ENCODE measurements at places on chromosomes 16 and 17.

DNA sequence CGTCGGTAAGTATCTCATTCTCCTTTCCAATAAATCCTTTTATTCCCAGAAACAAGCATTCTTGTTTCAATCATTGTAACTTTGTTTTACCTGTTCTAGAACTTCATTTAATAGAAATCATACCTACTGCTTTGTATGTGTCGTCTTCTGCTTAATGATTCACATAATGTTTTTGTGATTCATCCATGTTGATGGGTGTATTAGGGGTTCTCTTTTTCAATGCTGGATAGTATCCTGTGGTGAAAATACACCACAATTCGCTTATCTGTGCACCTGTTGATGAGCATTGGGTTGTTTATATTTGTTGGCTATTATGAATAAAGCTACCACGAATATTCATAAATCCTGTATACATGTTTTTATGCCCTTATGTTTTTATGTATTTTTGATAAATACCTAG is 703.2 kb downstream of the MAF start:
- no peak for DNase-seq

DNA sequence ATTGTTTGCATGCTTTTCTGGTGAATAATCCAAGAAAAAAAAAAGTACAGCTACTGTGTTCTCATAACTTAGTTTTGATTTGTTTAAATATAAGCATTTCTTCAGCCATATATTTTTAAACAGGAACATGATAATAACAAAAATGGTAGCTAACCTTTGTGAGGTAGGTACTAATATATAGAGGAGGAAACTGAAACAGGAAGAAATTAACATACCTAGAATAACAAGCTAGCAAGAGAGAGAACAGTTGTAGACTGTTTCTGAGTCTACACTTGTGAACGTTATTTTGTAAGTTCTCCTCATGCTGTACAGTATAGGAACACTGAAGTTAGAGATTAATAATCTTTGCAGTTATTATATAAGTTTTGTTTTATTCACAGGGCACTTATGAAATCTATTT is 49.3 kb downstream of the NSRP1 start:
- no peak for DNase-seq

GRCh38 chr16:21708533-21709115 is 44.9 kb downstream of the OTOA start:
- DNase-seq = peak; percentile 85

DNA sequence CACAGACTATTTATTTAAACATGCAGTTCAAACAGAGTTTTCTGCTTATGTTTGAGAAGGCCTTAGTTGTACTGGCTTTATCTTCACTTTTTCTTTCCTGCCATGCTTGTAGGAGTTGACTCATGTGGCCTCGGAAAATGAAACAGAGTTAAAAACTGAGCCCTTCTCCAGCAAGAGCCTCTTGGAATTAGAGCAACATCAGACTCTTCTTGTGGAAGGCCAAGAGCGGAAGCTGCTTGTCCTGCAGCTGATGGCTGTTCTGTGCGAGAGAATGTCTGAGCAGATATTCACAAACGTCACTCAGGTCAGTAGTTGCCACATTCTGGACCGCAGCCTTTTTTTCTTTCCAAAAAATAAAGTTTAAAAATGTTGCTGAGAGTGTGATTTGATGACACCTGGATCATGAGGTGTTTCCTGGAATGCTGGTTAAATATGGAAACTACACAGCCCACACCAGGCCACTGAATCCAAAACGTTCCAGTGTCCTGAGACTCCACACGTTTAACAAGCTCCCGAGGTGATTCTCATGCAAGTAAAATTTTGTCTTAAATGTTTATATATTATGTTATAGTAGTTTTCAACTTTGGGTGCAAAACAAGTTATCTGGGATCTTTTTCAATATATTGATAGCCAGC is 65.9 kb downstream of the TANGO6 start:
- no peak for DNase-seq

GRCh38 chr17:15648386-15648785 is 28.9 kb upstream of the FBXW10B start:
- DNase-seq = no peak

- peak; percentile 44 for DNase-seq
Observed at GRCh38 chr16:11094075-11094856, 149.9 kb downstream of the CLEC16A start.

- DNase-seq = peak; percentile 40
Observed at GRCh38 chr17:7632492-7632894, 2.6 kb downstream of the SHBG start.

DNA sequence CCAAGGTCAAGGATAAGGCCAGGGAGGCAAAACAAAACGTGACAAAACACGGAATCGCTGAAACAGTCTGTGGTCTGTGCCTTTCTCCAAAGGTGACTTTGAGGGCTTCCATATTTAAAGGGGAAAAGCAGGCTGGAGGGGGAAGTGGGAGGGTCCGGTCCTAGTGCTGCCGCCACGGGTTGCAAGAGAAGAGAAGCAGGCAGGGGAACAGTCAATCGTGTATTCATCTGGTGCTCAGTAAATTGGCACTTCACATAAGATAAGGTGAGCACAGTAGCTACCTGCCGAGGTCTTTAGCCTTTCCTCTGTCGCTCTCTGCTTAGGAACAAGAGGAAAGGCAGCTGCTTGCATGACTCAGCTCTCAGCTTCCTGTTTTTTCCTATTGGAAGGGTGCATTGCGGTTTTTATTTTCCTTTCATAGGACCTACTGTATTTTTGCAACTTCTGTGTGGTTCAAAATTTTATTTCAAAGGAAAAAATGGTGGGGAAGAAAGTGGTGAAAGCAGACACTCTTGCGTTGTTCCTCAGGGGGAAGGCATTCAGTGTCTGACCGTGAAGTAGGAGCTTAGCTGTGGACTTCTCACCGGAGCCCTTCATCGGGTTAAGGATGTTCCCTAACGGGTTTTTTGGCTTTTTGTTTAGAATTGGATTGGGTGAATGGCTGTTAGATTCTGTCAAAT is 7.1 kb upstream of the LGALS3BP start:
- no peak for DNase-seq

GRCh38 chr16:73031155-73031866 is 16.6 kb downstream of the ZFHX3 start:
- DNase-seq = no peak
